Ureter (tissue), 1 donor: ENCODE measurements at places on chromosomes 4 and X.

GRCh38 chr4:18297684-18298083, 276.1 kb upstream of the LCORL start:
- no peak for DNase-seq

- no peak for DNase-seq
Measured at GRCh38 chr4:169220854-169221411, 49.8 kb downstream of the SH3RF1 start.

DNA sequence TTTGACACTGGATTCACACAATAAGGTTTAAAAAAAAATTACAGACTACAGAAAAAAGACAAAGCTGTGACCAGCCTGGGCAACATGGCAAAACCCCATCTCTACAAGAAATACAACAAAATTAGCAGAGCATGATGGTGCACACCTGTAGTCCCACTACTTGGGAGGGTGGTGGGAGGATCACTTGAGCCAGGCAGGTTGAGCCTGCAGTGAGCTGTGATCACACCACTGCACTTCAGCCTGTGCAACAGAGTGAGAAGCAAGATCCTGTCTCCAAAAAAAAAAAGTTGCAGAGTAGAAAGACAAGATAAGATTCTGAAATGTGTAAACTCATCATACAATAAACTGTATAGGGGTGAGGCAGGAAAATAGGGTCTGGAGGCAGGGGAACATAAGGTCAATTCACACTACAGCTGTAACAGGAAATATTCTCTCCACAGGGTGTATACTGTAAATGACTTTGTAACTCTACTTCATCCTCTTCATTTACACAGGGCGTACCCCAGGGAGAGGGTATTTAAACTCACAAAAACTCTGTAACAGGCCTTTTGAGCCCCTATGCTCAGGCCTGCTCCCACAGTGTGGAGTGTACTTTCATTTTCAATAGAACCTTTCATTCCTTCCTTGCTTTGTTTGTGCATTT, 112.6 kb upstream of the MAPK10 start:
- no peak for DNase-seq

DNA sequence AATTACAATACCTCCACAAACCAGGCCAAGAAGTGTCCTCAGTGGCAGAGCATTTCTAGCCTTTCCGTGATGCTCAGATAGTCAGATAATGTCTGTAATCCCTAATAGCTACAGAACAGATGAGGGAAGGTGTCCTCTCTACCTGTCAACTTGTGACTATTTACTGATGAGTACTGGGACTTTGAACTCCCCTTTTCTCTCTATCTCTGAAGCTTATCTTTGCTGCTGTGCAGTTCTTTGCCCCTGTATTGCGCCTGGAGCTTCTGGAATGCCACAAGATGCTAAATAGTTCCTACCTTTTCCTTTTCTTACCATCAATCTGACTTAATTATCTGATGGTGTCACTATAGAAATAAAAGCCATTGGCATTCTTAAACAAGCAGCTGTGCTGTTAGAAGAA, 30.5 kb downstream of the FGF2 start:
- DNase-seq: no peak

GRCh38 chr4:1751155-1751918, 30.0 kb downstream of the TACC3 start:
- DNase-seq: no peak

DNA sequence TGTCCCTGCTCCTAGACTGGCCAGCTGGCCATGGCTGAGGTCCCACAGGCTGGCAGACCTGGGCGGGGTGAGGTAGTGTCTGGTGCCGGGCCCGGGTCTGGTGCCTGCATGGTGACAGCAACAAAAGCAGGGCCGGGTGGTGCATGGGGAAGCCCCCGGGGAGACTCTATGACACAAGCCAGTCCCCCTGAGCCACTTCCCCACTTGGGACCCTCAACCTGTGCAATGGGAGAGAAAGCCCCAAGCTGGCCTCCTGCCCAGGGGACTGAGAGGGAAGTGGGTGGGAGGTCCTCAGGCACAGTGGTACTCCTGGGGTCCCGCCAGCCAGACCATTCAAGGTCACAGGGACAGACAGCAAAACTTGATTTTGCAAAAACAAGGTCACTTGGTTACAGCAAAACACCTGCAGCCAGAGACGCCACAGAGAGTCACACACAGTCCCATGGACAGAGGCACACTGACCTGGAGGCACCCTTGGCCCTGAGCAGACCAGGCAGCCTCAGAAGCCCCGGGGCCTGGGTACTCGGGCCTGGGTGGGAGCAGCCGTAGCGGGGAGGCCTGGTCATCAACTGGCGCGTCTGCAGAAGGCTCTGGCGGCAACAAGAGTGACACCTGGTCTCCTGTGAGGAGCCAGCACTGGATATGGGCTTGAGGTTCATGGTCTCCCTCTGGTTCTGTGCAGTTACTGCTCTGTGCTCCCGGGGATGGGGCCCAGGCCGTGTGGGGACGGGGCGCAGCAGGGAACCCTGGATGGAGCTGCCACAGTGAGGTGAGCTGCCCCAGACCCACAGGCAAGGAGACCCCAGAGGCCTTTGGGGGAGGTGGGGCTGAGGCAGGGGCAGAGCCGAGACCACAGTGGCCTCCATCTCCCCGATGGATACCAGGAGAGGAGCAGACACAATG, 60.6 kb downstream of the HTRA3 start:
- DNase-seq: no peak

DNA sequence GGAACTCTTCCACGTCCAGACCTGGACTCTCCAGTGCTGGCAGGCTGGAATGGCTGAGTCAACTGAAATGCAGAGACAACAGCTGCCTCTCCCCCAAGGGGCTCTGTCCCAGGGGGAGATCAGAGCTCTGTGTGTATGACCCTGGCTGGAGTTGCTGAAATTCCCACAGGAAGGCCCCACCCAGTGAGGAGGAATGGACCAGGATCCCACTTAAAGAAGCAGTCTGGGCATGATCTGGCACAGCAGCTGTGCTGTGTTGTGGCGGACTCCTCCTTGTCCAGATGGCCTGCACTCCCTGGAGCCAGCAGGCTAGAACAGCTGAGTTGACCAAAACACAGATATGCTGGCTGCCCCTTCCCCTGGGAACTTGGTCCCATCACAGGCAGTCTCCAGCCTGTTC, 25.4 kb downstream of the C4orf17 start:
- DNase-seq: no peak

- DNase-seq: no peak
Measured at GRCh38 chr4:141464366-141464765, 172.0 kb upstream of the IL15 start.

- DNase-seq: no peak
Measured at GRCh38 chr4:164772076-164772475, 18.1 kb downstream of the SMIM31 start.

GRCh38 chr4:10180927-10181744, 64.5 kb upstream of the WDR1 start:
- no peak for DNase-seq

- no peak for DNase-seq
Measured at GRCh38 chr4:94357624-94358023, 15.0 kb upstream of the HPGDS start.

- DNase-seq: peak; percentile 83
Measured at GRCh38 chrX:47540754-47541538, 20.1 kb upstream of the ARAF start.

- peak; percentile 63 for DNase-seq
Measured at GRCh38 chrX:19673375-19674040, 158.2 kb upstream of the MAP3K15 start.
